AML-193 (cell line): ENCODE measurements at places on chromosomes 16 and 17.
A peak's percentile ranks its signal among the peaks of the same experiment; 100 is the strongest.

GRCh38 chr17:64091116-64091515 is 38.8 kb downstream of the ERN1 start:
- no peak for DNase-seq

- peak; percentile 50 for DNase-seq
These were observed 1.1 kb upstream of the TFAP4 start for GRCh38 chr16:4273858-4274311.

DNA sequence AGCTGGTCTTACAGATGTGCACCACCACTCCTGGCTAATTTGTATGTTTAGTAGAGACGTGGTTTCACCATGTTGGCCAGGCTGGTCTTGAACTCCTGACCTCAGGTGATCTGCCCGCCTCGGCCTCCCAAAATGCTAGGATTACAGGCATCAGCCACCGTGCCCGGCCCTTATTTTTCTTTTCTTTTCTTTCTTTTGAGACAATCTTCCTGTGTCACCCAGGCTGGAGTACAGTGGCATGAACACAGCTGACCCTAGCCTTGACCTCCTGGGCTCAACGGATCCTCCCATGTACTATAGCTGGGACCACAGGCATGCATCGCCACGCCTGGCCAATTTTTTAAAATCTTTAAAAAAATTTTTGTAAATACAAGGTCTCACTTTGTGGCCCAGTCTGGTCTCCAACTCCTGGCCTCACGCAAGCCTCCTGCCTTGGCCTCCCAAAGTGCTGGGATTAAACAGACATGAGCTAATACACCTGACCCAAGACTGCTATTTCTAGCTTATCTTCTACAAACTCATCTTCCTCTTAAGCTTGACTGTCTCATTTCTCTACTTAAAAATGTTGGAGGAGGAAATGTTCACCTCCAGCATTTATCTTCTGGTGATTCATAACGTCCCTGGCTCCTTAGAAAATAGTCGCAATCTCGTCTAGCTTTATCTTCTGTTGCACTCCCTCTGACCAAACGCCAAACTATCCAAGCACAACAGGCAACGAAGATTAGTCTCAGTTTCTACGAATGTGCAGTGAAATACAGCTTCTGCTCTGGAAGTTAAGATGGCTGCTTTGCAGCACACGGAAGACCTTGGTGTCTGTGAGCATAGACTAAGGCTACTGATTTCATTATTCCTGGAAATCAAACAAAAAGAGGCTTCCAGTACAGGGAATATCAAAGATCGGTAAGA is 8.2 kb upstream of the TMEM94 start:
- DNase-seq = no peak

- DNase-seq = no peak
These were observed 135.4 kb downstream of the ANKRD11 start for GRCh38 chr16:89355007-89355406.

- DNase-seq = no peak
These were observed 10.1 kb upstream of the ABCA5 start for GRCh38 chr17:69336996-69337395.

DNA sequence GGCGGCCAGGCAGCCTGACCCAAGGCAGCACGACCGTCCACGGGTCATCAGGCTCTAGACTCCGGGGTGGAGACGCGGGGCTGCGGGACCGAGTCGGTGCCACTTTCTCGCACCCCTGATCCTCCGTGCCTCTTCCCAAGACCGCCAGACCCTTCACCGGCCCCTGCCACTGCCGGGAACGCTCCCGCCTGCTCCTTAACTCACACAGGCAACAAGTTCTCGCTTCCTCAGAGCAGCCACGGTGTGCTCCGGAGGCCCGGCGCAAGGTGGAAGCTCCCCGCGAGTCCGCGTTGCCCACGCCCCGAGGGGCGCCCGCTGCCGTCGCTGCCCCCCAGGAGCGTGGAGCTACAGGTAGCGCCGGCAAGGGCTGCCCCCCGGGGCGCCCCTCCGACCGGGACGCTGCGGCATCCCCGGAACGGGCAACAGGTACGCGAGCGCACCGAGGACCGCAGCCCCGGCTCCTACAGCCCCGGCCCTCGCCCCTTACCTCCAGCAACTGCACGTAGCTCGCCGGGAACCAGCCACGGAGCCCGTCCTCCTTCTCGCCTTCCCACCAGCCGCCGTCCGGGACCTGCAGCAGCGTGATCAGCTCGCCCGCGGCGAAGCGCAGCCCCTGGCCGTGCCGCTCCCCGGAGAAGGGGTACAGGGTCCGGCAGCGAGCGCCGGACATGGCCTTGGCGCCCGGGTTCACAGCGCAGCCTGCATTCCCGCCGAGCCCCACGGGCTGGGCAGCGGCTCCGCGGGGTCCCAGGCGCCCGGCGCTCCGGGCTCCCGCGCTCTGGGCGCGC is 491 bp downstream of the GAS7 start:
- no peak for DNase-seq

DNA sequence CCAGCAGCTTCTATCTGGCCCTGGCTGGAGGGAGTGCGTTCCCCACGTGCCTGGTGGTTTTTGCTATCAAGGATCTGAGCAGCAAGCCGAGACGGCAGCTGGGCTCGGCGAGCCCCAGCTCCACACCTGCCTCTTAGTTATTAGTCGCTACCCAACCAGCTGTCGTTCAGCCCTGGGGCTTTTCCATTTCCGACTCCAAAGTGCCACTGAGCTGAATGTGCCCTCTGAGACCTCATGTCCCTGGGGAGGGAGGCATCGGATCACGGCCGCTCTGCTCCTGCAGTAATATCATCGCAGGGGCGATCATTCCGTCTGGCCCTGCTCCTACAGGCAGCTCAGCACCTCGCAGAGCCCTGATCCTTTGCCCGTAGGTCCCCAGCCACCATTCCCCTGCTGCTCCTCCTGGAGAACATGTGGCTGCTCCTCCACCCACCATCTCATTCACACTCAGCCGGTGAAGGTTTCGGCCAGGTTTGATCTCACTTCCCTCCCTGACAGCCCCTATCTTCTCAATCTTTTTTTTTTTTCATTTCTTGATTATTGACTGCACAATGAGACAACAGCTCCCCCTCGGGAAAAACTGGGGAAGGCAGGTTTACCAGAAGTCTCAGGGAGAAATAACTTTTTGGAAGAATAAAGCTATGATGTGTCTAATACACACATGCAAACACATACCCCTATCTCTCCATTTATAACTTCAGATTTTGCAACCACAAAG is 86.7 kb downstream of the ZFHX3 start:
- DNase-seq = no peak

- DNase-seq = no peak
These were observed 6.9 kb upstream of the BPTF start for GRCh38 chr17:67818110-67819002.

DNA sequence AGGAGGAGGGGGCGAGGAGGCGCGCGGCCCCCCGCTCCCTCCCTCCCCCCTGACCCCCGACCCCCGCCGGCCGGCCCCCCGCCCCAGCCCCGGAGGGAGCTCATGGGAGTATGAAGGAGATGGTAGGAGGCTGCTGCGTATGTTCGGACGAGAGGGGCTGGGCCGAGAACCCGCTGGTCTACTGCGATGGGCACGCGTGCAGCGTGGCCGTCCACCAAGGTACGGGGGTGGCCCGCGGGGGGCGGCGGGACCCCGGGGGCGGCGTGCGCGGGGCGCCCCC is 390 bp downstream of the MLLT6 start:
- DNase-seq = no peak

GRCh38 chr17:44995436-44996001 is 27.4 kb upstream of the C1QL1 start:
- no peak for DNase-seq

GRCh38 chr16:14472357-14472756 is 157.7 kb downstream of the PARN start:
- no peak for DNase-seq

DNA sequence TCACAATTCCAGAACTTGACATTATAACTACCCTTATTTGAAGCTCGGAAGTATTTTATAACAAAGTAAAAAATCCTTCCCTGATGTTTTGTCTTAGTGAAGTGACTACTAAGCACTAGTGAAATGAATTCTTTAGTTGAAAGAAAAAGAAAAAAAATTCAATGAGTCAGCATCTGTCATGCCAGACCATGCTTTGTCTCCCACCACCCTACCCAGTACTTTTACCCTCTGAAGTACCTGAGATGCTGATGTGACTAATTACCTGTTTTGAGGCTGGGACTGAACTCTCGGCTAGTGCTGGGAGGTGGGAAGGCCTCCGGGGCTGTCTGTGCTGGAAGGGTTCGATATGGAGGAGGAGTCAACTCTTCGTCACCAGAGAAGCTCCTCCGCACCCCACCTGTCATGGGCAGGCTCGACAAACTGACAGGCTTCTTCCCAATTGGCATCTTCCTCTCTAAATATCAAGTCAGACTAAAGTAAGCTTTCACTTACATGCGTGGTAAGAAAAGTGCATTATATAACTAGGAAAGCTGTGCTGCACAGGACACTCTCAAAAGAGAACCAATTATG is 19.6 kb downstream of the NME2 start:
- DNase-seq = no peak

DNA sequence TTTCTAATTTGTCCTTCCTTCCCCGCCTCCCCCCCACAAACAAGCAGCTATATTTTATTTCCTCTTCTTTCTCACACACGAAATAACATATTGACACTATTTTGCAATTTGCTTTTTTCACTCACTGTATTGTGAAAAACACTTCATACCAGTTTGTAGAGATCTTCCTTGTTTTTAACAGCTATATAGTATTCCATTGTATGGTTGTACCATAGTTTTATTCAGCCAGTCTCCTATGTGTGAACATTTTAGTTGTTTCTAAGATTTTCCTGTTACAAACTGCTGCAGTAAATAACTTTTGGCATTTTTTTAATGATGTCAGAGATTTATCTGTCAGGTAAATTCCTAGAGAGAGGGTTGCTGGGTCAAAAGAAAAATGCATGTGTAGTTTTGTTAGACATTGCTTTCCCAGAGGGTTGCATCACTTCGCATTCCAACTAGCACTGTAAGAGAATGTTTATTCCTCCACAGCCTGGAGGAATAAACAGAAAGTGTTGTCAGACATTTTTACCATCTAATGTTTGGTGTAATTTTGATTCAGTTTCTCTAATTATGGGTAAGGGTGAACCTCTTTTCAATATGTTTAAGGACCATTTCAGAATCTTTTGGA is 101.2 kb downstream of the MRTFB start:
- no peak for DNase-seq

DNA sequence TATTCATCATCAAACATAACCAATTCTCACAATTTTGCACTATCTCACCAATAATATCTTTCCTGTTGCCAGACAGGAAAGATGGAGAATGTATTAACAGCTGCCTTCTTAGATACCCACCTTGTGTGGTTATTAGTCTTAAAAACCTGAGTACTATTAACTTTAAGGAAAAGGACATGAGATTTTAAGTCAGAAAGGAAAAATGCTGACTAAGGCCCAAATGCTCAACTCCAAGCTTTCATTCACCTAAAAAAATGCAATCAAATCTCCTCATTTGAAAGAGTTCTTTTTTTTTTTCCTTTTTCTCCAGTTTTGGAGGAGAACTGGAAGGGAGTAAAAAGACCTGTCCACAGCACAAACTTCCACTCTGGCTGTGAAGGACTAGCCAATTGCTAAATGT is 61.3 kb upstream of the PHOSPHO1 start:
- DNase-seq = no peak

- DNase-seq = no peak
These were observed 5.0 kb downstream of the ESRP2 start for GRCh38 chr16:68230956-68231355.

DNA sequence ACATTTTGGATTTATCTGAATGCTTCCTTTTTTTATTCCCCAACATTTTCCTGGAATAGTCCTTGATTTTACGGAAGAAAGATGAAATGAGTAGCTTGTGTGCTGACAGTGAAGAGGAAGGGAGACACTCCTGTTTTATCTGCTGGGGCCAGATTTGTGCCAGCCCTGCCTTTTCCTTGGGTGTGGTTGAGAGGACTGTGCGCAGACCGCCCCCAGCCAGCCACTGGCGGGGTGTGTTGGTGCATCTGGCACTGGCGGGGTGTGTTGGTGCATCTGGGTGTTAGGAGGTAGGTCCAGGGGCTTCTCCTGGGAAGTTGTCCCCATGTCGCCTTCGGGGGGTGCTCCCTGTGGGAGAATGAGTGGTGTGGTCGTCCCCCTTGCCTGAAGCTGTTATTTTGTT is 39.5 kb downstream of the RAP1GAP2 start:
- no peak for DNase-seq

- no peak for DNase-seq
These were observed 439 bp upstream of the GNG13 start for GRCh38 chr16:800834-801511.

DNA sequence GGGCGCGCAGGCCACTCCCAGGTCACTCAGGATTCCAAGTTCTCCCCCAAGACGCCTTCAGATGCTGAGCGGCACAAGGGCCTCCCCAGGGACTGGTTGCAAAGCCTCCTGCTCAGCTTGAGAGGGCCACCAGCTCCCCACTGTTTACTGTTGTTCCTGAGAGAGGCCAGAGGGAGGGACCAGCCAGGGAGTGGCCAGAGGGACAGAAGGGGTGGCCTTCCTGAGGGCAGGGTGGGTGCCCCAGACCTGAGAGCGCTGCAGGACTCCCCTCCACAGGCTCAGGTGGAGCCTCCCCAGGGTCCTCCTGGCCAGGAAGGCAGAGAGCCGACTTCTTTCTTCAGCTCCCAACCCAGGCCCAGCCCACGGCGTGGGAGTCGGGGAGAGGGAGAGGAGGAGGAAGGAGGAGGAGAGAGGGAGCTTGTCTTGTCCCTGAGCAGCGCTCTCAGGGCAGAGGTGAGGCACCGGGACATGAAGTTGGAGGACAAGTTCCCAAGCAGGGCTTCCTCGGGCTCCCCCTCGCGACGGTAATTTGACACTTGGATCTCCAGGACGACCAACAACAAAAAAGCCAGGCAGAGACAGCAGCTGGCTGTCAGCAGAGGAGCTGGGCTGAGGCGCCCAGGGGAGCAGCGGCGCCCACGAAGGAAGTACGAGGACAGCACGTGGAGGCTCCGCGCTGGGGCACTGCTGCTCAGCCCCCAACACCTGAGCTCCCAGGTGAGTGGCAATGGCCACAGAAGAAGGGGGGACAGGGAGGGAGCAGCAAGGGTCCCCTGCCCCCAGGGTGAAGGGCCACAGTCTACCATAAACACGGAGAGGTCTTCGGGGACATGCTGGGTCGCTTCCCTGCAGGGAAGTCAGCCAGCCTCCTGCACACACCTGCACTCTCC is 497 bp downstream of the SMIM5 start:
- DNase-seq = no peak

DNA sequence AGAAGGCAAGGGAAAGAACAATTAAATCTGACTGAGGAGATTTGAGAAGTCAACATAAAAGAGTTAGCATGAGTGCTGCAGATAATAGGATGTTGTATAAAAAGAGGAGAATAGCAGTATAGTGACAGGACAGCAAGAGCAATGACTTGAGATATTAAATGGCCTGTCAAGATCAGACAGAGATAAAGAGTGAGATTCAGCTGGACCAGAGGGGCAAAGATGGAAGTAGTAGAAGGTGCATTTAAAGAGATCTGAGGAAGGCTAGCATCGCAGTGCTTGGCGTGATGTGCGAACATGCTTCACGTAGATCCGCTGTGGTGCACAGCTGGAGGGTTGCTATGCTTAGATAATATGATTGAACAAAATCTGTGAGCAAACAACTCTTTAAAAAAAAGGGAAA is 1422.6 kb upstream of the CDH8 start:
- no peak for DNase-seq
